ENCODE measurements at places on chromosomes 13 and 19. TPM values are rescaled to one million over a fixed set of nuclear protein-coding genes. Genes with fewer than 3 reads are reported as not detected.

DNA sequence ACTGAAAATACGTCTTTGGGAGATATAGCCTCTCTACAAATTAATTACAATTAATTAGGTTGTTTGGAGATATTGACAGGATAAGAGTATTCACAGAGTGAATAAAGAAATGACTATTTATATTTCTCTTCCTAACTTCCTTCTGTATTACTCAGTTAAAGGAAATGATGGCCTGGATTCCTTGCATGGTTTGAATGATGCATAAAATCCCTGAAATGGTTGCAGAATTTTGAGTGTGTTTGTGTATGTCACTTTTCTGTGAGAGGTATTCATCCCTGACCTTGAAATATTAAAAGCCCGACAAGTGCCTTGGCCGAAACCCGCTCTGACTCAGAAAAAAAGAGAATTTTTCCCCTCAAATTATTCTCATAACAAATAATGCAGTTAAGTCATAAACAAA, 90.0 kb downstream of the PDS5B start:
- DNase-seq: no peak

- no peak for DNase-seq
Observed at GRCh38 chr19:39479916-39480315, 722 bp upstream of the TIMM50 start.

- DNase-seq: no peak
Observed at GRCh38 chr19:7928741-7929701, 3.1 kb upstream of the CTXN1 start.

GRCh38 chr19:29074579-29074978, 138.4 kb downstream of the UQCRFS1 start:
- no peak for DNase-seq

UBE2M gene
- 87.4 TPM for polyA plus RNA-seq

SLC25A30 gene
- polyA plus RNA-seq: 22.4 TPM

Data from right renal pelvis (tissue), 4 donors.